ENCODE measurements at places on chromosomes 2 and 18. TPM values are rescaled to one million over a fixed set of nuclear protein-coding genes. Genes with fewer than 3 reads are reported as not detected.

THADA gene
- polyA plus RNA-seq: 8.9 TPM

RIT2 gene
- polyA plus RNA-seq: 1.1 TPM

ABCG5 gene
- polyA plus RNA-seq: 0.38 TPM

PAIP2B gene
- 14.4 TPM for polyA plus RNA-seq

REG1B gene
- not detected for polyA plus RNA-seq

LRATD1 gene
- polyA plus RNA-seq: 81.4 TPM

TCF23 gene
- not detected for polyA plus RNA-seq

SERPINB13 gene
- polyA plus RNA-seq: not detected

Data from neural cell (in vitro differentiated cells).